ENCODE measurements at places on chromosomes 1 and 21. TPM values are rescaled to one million over a fixed set of nuclear protein-coding genes. Genes with fewer than 3 reads are reported as not detected.

DNA sequence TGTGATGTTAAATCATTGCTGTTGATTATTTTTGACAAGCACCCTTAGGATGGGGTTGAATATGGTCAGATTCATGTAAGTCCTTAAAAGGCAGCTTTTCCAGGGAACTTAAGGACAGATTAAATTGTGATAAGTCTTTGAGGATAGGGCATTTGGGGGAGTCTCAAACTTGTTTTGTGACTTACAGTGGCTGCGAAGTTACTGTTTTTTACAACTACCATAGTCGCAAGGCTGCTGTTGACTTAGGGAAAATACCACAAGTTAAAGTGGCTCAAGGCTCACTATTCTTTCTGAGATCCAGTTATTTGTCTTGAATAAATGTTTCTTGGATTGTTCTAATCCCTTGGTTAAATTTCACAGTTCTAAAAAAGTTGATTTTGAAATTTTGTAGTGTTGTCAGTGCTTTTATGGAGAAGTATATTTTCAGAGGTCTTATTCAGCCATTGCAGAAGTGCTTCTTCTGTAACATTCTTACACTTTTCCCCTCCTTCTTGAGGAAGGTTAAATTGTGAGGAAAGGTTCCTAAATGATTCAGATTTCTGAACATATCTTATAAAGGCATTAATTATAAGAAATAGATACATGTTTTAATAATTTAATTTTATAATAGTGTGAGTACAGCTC, 47.0 kb upstream of the MPC2 start:
- no peaks in the 10 kb centered on the region for H3K4me1 ChIP-seq
- no peak overlapping the region for H3K4me3 ChIP-seq
- H3K27ac ChIP-seq: no peak overlapping the region
- no peaks in the 10 kb centered on the region for H3K27me3 ChIP-seq
- no peak for DNase-seq

DNA sequence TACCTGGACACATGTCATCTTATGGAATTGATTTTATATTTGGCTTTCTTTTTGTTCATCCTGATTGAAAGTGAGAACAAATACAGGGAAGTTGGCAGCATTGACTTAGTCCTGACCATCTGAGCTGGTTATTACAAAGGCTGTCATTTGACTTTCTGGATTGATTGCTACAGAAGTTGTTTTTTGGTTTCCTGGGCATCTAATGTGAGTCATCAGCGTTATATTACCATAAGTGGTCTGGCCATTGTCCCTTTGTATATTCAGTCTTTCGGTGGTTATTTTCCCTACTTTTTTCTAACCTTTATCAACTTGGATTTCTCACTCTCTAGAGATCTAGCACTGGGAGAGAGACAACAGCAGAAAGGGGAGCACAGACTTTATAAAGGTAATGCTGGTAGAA, 1646.5 kb downstream of the MRPL39 start:
- H3K27ac ChIP-seq: no peak overlapping the region
- no peaks in the 10 kb centered on the region for H3K36me3 ChIP-seq
- no peak overlapping the region for H3K4me3 ChIP-seq

DNA sequence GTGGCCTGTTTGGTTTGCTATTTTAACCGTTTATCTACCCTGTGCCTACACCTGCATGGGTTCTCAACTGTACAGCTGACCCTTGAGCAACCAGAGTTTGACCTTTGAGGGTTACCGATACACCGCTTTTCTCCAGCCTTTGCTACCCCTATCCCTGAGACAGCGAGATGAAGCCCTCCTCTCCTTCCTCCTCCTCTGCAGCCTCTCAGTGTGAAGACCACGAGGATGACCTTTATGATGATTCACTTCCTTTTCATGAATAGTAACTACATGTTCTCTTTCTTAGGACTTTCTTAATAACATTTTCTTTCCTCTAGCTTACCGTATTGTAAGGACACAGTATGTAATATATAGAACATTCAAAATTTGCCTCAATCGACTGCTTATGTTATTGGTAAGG, 14.5 kb upstream of the RNF187 start:
- peaks cover 16% of the 10 kb centered on the region for H3K4me1 ChIP-seq
- no peak overlapping the region for H3K27ac ChIP-seq
- H3K36me3 ChIP-seq: no peaks in the 10 kb centered on the region

Gene GPA33
- polyA plus RNA-seq: 64.4 TPM

- H3K4me3 ChIP-seq: no peak overlapping the region
- H3K36me3 ChIP-seq: no peaks in the 10 kb centered on the region
- H3K27ac ChIP-seq: no peak overlapping the region
- no peaks in the 10 kb centered on the region for H3K27me3 ChIP-seq
Measured at GRCh38 chr1:37017720-37018119, 16.6 kb downstream of the GRIK3 start.

- no peaks in the 10 kb centered on the region for H3K27me3 ChIP-seq
- DNase-seq: no peak
- no peak overlapping the region for H3K4me3 ChIP-seq
- no peaks in the 10 kb centered on the region for H3K36me3 ChIP-seq
- peaks cover 3% of the 10 kb centered on the region for H3K4me1 ChIP-seq
Measured at GRCh38 chr1:224736619-224737352, 120.7 kb downstream of the CNIH3 start.

Gene OR6Y1
- not detected for polyA plus RNA-seq

All from large intestine (tissue), 12 donors.